ENCODE measurements at places on chromosomes 1 and 21.

DNA sequence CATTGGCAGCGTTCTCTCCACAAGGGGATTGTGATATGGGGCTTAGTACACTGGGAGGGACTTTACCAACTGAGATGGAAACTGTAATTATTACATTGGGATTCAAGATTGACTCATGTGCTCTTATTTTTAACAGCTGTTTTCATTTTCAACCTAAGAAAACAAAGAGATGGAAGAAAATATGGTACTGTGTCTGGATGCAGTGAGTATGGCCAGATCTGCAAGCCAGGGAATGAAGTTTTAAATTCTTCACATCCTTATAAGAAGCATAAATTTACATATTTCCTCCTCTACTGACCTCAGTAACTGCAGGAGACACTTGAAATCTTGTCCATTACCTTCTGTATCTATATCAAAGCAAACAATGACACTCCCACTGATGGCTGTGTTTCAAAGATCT is 81.5 kb upstream of the EDEM3 start:
- peak; percentile 31 for DNase-seq

- DNase-seq, result no peak
Observed at GRCh38 chr1:47558601-47559593, 121.1 kb downstream of the FOXD2 start.

GRCh38 chr21:21029164-21029563 is 31.0 kb downstream of the NCAM2 start:
- DNase-seq, result peak; percentile 73

GRCh38 chr1:58857680-58858673 is 74.1 kb upstream of the JUN start:
- DNase-seq, result no peak

GRCh38 chr1:180382326-180383115 is 119.9 kb downstream of the ACBD6 start:
- DNase-seq, result no peak

DNA sequence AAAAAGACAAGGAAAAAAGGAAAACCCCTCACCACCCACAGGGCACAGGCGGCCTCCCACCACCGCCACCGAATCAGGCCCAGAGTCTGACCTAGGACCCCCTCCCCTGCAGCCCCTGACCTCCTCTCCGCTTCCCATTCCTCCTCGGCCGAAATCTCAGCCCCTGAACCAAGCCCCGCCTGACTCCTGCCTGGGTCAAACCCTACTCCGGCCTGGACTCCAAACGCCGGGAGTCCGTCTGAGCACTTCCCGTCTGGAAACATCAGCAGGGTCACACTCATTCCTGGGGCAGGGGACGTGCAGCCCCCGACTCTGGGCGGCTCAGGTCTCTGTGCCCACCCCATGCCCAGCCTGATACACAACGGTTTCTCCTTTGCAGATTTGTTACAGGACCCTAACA is 26.4 kb upstream of the SUMO3 start:
- DNase-seq, result no peak

DNA sequence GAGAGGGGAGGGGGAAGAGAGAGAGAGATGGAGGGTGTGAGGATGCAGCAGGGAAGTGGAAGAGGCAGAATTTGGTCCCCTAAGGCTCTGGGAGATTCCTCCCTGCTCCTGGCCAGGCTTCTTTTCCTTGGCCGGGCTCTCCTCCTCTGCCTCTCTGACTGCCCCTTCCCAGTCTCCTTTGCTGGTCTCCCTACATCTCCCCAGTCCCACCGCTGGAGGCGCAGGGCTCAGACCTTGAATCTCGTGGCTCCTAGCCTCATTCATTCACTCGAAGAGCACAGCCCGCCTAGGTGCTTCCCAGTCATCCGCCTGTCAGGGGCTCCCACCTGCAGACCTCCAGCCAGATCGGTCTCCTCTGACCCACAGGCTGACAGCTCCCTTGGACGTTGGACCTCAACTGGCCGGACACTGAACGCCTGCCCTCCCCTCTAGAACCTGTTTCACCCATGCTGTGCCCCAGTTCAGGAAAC is 76.5 kb downstream of the VWA5B1 start:
- DNase-seq, result peak; percentile 39

DNA sequence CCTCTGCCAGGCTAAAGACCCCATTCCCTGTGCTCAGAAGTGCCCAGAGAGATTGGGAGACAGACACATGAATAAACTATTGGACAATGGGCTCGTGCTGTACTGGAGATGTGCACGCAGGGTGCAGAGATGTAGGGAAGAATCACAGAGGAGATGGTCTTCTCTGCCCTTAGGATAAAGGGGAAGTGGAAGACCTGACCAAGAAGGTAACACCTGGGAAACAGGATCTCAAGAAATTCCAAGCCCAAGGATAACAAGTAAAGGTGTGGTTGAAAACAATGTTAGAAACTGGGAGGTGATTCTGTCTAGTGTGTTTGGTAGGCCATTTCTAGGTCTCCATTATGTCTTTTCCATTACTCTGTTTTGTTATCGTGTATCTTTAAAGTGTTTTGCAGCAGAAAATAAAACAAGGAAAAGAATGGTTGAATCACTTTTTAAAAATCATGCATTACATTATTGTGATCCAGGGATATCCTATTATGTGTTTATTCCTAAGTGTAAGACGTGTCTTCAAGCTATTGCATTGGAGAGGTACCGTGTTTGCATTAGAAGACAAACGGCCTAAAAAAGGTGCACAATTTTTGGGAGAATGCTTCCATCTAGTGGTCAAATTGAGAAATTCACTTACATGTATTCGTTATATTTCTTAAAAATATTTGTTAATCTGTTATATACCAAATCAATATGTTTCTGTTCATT is 40.8 kb upstream of the KCTD3 start:
- DNase-seq, result peak; percentile 53

- no peak for DNase-seq
Observed at GRCh38 chr1:245398180-245398579, 243.4 kb downstream of the KIF26B start.

DNA sequence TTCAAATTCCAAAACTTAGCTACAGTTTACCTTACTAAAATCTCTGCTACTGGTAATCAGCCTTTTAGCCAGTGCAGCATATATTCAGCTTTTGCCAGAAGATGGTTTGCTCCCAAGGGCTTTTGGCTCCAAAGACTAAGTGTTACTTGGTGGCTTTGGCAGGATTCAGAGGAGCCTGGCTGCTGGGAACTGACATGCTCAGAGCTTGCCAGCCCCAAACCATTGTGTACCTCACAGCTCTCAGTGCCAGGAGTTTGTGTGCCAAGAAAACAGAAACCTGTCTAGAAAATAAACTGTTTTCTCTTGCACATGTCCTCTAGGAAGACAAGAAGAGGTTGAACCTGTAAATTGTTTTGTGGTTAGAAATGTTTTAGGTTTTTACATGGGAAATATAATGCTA is 315.9 kb downstream of the ST6GALNAC3 start:
- DNase-seq, result no peak

- DNase-seq, result no peak
Observed at GRCh38 chr1:5370311-5370710, 621.9 kb downstream of the NPHP4 start.

DNA sequence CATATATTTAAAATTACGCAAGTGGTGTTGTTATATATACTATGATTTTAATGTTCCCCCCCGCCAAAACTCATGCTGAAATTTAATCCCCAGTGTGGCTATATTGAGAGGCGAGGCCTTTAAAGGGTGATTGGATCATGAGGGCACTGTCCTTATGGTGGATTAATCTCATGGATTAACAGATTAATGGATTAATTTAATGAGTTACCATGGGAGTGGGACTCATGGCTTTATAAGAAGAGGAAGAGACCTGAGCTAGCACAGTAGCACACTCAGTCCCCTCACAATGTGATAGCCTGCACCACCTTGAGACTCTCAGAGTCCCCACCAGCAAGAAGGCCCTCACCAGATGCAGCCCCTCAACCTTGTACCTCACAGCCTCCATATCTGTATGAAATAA is 34.8 kb downstream of the C1orf198 start:
- no peak for DNase-seq

DNA sequence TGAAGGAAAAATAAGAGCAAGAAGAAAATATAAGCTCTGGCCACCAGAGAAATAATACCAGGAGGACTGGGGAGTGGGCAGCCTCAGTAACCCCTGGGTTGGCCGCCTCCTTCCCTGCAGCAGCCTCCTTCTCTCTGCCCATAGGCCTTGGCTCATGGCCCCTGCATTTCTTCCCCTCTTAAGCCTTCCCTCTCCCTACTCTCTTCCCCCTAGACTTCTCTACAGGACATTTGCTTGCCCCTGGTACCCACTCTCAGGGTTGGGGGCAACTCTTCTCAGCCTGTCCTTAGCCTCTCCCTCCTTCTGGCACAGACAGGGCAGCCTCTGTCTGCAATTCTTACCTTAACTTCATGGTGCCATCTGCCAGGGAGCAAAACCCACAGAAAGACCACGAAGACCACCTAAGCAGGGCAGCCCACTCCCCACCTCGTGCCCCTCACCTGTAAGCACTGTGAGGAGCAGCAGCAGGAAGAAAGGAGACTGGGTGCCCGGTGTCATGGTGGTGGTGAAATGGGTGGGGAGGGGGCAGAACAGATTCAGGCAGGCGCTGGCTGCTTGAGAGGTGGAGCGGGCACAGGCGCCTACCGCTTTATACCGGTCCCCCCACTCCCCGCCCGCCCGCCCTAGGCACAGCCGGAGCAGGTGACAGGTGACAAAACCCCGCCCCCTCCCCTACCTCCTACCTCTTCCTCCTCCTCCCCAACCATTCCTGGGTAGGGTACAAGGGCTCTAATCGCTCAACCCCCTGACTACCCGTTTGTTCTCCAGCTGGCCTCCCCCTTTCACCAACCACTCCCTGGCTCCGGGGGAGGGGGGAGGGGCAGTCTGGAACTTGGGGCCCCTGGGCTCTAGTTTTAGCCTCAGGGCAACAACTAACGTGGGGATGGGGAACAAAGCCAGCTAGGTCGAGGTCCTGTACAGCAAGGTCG is 15.1 kb downstream of the THBS3 start:
- no peak for DNase-seq

DNA sequence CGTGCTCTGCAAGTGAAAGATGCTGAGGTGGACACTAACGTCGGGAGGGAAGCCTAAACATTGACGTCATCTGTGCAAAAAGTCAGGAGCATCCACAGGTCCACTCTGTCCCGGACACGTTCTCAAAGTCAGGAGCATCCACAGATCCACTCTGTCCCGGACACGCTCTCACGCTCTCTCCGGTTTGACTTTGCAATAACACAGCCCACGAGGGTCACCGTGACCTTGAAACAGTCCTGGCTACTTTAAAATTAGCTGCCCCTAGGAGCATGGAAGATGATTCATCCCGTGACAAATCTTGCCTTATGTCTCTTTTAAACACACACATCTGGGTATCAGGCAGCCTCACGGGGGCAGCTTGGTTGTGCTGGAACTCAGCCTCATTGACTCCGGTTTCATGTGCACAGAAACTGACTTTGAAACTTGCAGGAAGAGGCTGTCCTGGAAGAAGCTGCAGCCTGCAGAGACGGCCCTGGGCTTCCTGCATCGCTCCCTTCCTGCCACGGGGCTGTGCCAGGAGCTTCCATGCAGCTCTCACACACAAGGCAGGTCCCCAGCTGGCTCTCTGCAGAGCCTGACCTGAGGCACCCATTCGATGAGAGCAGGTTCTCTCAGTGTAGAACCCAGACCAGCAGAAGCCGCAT is 18.1 kb upstream of the COL18A1 start:
- peak; percentile 87 for DNase-seq

- no peak for DNase-seq
Observed at GRCh38 chr1:47629201-47629600, 191.4 kb downstream of the FOXD2 start.

DNA sequence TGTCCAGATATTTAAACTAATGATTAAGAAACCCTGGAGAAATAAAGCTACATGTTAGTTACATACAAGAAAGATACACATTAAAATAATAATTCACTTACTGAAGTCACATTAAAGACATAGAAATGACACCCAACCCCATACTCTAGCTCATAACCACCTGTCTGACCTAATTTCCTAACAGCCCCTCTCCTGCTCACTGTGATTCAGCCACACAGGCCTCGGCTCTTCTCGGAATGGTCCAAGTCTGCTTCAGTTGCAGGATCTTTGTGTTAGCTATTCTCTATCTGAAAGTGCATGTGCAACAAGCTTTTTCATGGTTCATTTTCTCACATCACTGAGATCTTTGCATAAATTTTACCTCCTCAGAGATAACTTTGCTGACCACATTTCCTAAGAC is 209.8 kb downstream of the TM2D1 start:
- DNase-seq, result no peak

- DNase-seq, result peak; percentile 77
Observed at GRCh38 chr1:240091614-240092300, at the start of gene FMN2. Gene FMN2, plus strand, starts transcription at chr1:240091883. Its CDS starts 227 bp downstream, at chr1:240092110.

GRCh38 chr21:21921410-21922232 is 923.4 kb downstream of the NCAM2 start:
- peak; percentile 19 for DNase-seq

DNA sequence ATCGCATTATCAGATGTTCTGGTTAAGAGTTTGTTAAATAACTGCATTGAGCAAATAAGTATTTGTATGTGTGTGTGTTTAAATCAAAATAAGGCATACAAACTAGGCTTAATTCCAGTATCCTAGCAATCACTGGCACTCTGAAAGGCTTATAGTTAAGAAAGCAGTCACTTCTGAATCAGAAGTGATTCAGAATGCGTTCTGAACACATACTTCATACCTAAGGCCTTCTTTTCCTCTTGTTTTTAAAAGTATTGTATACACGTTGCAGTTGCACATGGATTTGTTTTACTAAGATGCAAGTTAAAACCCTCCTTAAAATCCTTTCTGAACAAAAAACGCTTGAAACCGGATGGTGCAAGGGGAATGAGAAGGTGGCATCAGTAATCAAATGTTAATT is 238.4 kb upstream of the DMRTA2 start:
- no peak for DNase-seq

- DNase-seq, result no peak
Observed at GRCh38 chr1:39722495-39722894, 16.2 kb upstream of the PPIE start.

GRCh38 chr21:40517646-40518045 is 329.3 kb downstream of the DSCAM start:
- DNase-seq, result no peak

GRCh38 chr21:44658541-44658910 is 794 bp downstream of the KRTAP12-3 start:
- no peak for DNase-seq

- DNase-seq, result peak; percentile 33
Observed at GRCh38 chr1:62589321-62589720, 8.0 kb upstream of the ANGPTL3 start.

DNA sequence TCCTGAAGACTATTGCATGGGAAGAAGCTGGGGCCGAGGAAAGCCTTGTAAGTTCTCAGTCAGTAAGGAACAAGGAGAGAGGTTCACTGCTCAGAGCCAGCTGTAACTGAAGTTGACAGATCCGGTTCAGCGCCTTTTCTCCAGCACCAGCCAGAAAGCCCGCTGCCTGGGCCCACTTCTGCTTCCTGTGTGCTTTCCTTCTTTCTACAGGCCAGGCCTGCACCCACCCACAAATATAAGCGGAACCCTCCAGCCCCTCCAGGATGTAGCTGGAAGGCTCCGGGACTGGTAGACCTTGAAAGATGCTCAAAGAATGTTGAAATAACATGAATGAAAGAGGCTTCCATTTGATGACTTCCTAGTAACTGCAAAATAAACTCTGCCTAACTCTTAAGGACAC is 38.8 kb downstream of the PARP1 start:
- DNase-seq, result no peak

DNA sequence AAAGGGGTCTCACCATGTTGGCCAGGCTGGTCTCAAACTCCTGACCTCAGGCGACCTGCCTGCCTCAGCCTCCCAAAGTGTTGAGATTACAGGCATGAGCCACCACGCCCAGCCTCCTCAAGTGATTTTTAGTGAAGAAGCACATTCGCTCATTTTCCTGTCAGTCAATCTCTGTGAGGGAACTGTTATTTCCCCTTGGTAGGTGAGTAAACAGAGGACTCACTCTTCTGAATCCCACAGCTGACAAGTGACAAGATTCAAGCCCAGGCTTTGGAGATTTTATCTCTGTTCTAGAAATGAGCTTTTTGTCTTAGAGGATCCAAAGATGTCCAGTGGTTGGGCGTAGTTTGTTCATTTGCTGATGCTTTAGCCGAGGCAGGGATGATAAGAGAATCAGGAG is 43.9 kb upstream of the TACSTD2 start:
- DNase-seq, result no peak

Data from fibroblast of skin of right quadriceps (primary cell).